ENCODE measurements at places on chromosomes 7 and 10.

DNA sequence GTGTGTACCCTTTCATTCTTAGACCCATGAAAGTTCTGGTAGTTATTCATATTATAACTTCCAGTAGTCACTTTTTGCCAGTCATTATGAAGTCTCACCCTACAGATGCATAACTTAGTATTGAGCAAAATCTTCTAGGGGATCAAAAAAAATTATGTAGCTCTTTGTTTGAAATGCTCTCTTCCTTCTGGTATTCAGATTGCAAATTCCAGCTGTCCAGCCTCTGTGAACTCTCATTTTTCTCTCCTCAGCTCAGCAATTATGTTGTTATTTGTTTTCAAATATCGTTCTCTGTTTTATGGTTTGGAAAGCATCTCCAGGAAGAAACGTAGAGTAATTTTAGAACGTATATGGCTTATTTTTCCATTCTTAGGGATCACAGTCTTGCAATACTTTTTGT, 442.5 kb downstream of the SEMA3D start:
- DNase-seq: peak; percentile 43

DNA sequence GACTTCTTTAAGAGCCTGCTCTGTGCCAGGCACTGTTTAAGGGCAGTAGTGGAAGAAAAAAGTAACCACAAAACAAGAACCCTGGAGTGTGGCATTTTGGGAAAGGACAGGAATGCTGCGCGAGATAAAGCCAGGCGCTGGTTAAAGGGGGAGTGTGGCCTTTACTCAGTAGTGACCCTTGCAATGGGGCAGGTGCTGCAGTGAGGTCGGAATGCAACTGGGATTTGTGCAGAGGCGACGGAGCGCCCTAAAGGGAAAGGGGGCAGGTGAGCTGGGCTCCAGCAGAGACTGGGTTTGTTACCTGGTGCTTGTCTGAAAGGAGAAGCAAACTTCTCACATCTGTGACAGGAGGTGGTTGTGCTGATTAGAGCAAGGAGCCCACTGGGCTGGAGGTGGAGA, 263.6 kb downstream of the ACTR3B start:
- DNase-seq: no peak

DNA sequence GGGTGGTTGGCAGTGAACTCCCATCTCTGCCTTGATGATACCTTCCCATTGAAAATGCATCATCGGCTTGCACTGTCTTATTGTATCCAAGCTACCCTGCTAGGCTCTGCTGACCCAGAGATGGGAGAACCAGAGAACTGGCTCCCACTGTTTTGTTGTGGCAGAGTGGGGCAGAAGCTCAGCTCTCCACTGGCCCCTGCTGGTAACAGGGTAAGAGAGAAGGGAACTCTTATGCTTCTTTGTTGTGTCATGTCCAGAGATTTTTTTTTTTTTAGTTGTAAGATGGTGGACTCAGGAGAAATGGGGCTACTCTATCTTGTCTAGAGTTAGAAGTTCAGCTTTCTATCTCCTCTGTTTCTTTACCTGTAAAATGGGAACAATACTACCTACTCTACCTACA, 100.5 kb upstream of the SDK1 start:
- DNase-seq: peak; percentile 13

DNA sequence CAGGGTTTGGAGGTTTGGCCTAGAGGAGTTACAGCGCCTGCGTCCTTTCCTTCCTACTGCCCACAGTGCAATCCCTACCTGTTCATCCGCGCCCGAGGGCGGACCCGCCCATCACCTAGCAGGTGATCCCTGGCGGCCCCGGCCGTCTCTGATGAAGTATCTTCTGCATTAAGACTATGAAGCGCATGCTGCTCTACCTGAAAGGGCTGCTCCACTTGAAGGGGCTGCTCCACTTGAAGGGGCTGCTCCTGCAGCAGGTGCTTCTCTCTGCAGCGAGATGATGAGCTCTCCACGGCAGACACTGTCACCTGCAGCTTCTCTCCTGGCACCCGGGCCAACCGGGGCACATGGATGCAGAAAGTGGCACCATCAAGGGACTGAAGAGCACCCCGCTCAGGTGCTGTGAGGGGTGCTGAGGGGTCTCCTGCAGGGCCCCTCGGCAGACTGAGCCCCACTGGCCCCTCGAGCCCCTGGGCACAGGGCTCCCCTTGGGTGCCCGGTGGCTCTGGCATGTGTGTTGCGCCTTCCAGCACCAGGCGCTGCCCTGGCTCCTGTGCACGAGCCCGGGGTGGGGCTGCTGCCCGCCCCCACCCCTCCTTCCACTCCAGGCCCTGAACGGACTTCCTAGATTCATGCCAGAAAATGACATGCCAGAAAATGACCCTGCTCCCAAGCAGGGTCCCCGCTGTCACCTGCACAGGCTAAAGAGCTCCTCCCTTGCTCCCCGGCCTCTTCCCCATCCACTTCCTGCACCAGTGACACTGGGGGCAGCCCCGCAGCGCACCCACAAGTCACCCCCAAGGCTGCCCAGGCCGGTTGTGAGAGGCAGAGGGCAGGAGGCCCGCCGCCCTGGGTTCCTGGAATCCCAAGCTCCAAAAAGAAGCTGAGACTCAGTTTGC, 29.4 kb downstream of the WDR86 start:
- no peak for DNase-seq

DNA sequence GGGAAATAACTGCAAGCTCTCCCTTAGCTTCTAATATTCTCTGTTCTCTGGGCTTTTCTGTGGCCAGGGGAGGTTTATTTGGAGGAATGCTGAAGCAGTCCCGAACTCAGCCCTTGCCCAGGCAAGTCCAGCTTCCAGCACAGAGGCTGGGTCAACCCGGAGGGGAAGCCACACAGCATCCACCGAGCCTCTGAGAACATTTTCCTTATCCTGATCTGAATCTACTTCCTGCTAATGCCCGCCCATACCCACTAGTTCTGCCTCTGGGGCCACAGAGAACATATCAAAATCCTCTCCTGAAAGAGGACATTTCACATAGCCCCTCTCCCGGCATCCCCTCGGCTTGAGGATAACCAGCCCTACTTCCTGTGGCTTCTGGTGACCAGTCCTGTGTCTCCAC, 31.1 kb downstream of the SH3PXD2A start:
- no peak for DNase-seq
